ENCODE measurements at places on chromosomes 12 and 14. TPM values are rescaled to one million over a fixed set of nuclear protein-coding genes. Genes with fewer than 3 reads are reported as not detected.

DNA sequence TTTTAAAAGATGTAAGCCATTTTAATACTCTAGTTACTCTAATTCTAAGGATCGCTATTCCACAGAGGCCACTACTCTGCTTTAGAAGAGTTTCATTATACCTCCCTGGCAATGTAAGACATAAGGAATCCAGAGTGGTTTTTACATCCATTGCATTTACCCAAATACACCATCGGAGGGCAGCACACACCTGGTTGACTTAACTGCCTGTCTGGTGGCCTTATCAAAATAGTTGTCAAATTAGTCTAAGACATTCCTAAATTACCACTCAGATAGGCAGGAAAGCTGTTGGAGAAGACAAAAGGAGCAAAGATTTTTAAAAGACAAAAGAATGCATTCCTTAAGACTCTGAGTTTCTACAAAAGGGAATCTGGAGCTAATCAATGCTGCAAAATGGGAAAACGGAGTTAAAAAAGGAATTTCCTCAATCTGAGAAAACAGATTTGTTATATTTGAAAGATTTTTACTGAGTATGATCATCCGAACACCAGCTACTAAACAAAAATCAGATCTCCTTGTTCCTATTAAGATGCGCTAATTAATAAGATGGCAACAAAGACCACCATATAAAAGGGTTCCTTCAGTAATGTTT lies 33.8 kb upstream of the FGD4 start:
- no peaks in the 10 kb centered on the region for H3K27me3 ChIP-seq
- peaks cover 5% of the 10 kb centered on the region for H3K4me1 ChIP-seq
- no peaks in the 10 kb centered on the region for H3K36me3 ChIP-seq
- DNase-seq: peak; percentile 50
- no peak overlapping the region for H3K27ac ChIP-seq

GRCh38 chr12:102917026-102917787 lies at the start of gene PAH:
TSS of gene PAH (minus strand) at chr12:102917244. CDS start at chr12:102917130, 114 bp downstream.
- no peak for DNase-seq
- H3K4me3 ChIP-seq: no peak within 1 kb of the TSS
- H3K27me3 ChIP-seq: no peaks in the 10 kb centered on the region
- no peak within 1 kb of the TSS for H3K27ac ChIP-seq
- H3K4me1 ChIP-seq: no peaks in the 10 kb centered on the region

GRCh38 chr12:14171106-14171505 lies 189.7 kb upstream of the GRIN2B start:
- H3K36me3 ChIP-seq: no peaks in the 10 kb centered on the region
- no peak for DNase-seq
- H3K27ac ChIP-seq: no peak overlapping the region
- no peaks in the 10 kb centered on the region for H3K4me1 ChIP-seq

GPR68 gene
- not detected for total RNA-seq

MYL2 gene
- not detected for total RNA-seq

DNA sequence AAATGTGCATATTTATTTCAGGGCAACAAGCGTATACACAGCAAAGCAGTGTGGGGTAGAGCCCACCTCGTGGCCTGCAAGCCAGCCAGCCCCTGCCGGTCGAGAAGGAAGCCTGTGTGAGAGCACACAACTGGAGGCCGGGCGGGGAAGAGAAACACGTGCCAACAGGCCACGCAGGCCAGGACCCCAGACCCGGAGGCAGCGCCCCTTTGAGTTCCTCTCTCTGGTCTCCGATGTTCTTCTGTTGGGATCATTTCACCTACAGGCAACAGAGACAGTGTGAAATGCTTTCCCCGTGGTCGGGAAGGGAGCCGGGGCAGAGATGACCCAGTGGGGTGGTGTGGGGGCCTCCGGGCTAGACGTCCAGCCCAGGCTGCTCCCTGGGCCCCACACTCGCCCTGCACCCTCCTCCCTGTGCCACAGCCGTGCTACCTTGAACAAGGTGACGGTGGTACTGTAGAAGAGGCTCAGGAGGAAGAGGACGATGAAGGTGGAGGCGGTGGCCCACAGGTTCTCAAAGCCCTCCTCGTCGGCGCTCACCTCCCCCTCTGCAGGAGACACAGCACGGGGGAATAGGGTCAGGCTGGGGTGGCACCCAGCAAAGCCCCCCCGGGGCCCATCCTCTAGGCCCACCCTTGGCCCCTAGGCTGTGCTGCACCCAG lies 325.5 kb downstream of the TMEM121 start:
- H3K36me3 ChIP-seq: no peaks in the 10 kb centered on the region
- no peak for DNase-seq
- H3K4me1 ChIP-seq: no peaks in the 10 kb centered on the region
- no peak overlapping the region for H3K4me3 ChIP-seq

DNA sequence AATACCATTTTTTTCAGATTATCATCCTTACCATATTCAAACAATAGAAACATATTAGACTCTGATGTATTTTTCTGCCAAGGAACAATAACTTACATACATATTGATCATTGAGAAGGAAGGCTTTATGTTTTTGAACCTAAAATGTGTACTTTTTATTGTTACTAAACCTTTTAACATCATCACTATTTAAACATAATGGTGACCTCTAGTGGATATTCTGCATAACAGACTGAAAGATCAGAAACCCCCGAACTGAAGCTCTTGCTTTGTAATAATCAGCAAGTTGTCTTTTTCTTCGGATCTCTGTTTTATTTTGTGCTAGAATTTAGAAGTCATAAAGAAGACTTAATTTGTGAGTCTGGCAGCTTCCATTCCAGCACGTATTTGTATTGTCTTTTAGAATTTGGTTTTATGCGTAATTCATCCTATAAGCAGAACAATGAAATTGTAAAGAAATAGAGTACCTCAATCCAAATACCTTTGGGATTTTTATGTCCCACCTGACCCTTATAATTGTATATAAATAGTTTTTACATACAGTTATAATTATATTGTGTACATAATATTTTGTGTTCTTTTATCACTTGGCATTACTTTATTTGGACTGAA lies 125.9 kb upstream of the ATF1 start:
- peaks cover 53% of the 10 kb centered on the region for H3K4me1 ChIP-seq
- H3K27ac ChIP-seq: no peak overlapping the region
- no peak overlapping the region for H3K4me3 ChIP-seq
- peaks cover 3% of the 10 kb centered on the region for H3K36me3 ChIP-seq

FSCB gene
- not detected for total RNA-seq

TMEM132C gene
- total RNA-seq: not detected

- DNase-seq: no peak
- H3K4me1 ChIP-seq: no peaks in the 10 kb centered on the region
- no peak overlapping the region for H3K27ac ChIP-seq
- H3K27me3 ChIP-seq: 0 out of 2 replicates have a peak, but pooled peaks cover 2% of the 10 kb centered on the region
These were observed 138.5 kb downstream of the ANO2 start for GRCh38 chr12:5806371-5807089.

DNA sequence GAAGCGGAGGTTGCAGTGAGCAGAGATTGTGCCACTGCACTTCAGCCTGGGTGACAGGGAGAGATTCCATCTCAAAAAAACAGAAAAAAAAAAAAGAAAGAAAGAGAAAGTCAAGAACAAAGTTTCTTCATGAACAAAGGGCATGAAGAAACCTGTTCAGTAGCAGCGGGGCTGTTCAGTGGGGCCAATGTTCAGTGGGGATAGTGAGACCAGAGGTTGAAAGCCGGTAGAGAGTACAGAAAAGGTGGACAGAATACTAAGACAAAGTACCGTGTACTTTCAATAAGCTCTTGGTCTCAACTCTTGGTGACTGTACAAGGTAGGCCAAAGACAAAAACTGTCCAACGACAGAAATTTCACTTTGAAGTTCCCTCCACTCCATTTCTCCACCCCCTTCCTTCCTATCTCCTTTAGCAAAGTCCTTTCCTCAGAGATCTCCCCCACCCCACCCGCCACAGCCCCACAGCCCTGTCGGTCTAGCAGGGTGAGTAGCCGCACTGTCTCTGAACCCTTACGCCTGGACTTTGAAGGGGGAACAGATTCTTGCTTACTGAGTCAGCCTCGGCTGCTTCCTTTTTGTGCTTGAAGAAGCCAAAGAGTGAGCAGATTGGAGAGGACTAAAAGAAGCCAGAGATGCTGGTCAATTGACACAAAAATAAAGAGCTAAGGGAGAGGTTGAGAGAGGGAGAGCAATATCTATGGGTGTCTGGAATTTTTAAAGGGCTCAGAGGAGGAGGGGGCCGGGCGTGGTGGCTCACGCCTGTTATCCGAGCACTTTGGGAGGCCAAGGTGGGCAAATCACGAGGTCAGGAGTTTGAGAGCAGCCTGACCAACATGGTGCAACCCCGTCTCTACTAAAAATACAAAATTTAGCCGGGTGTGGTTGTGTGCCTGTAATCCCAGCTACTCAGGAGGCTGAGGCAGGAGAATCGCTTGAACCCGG lies 44.2 kb upstream of the FOS start:
- H3K36me3 ChIP-seq: no peaks in the 10 kb centered on the region
- H3K27ac ChIP-seq: peak overlapping the region; percentile 51
- H3K27me3 ChIP-seq: no peaks in the 10 kb centered on the region
- peak; percentile 80 for DNase-seq
- no peak overlapping the region for H3K4me3 ChIP-seq

TGM1 gene
- total RNA-seq: not detected

- H3K4me3 ChIP-seq: no peak overlapping the region
- H3K4me1 ChIP-seq: peaks cover 1% of the 10 kb centered on the region
- no peak overlapping the region for H3K27ac ChIP-seq
- peaks cover 1% of the 10 kb centered on the region for H3K36me3 ChIP-seq
- no peak for DNase-seq
These were observed 2.7 kb downstream of the OTX2 start for GRCh38 chr14:56807386-56808109.

GRCh38 chr12:124792961-124793441 lies 70.7 kb downstream of the SCARB1 start:
- H3K4me3 ChIP-seq: no peak overlapping the region
- H3K4me1 ChIP-seq: peaks cover 6% of the 10 kb centered on the region
- H3K27ac ChIP-seq: no peak overlapping the region
- DNase-seq: no peak
- no peaks in the 10 kb centered on the region for H3K36me3 ChIP-seq
- no peaks in the 10 kb centered on the region for H3K27me3 ChIP-seq

DNA sequence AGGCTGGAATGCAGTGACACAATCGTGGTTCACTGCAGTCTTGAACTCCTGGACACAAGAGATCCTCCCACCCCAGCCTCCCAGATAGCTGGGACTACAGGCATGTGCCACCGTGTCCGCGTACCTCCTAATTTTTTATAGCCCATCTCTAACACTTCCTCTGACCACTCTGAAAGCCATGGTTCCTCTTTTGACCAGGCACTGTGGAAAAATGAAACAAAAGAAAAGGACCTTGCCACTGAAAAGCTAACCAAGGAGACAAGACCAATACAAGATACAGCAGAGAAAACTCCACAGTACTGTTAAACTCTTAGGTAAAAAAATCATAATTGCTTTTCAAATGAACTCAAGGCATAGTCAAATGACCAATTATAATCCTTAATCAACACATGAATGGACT lies 233.3 kb downstream of the NEDD1 start:
- DNase-seq: no peak
- no peak overlapping the region for H3K27ac ChIP-seq
- H3K4me3 ChIP-seq: no peak overlapping the region
- H3K27me3 ChIP-seq: no peaks in the 10 kb centered on the region
- no peaks in the 10 kb centered on the region for H3K4me1 ChIP-seq

KCNC2 gene
- total RNA-seq: not detected

- no peak for DNase-seq
- no peak overlapping the region for H3K27ac ChIP-seq
- H3K36me3 ChIP-seq: no peaks in the 10 kb centered on the region
- H3K27me3 ChIP-seq: no peaks in the 10 kb centered on the region
- H3K4me1 ChIP-seq: no peaks in the 10 kb centered on the region
These were observed 8.2 kb upstream of the RESF1 start for GRCh38 chr12:31951008-31951407.

TSPAN9 gene
- total RNA-seq: 23.0 TPM

ANKRD33 gene
- not detected for total RNA-seq

GRCh38 chr14:21024585-21025370 lies at the start of gene NDRG2:
TSS of gene NDRG2 (minus strand) at chr14:21025061. CDS start at chr14:21023315, 1,746 bp downstream.
- no peaks in the 10 kb centered on the region for H3K36me3 ChIP-seq
- no peak for DNase-seq
- peaks cover 4% of the 10 kb centered on the region for H3K4me1 ChIP-seq
- peak within 1 kb of the TSS; percentile 16 for H3K4me3 ChIP-seq
- peaks cover 23% of the 10 kb centered on the region for H3K27me3 ChIP-seq

GRCh38 chr12:105020241-105020962 lies 34.3 kb downstream of the NOPCHAP1 start:
- peaks cover 9% of the 10 kb centered on the region for H3K36me3 ChIP-seq
- no peaks in the 10 kb centered on the region for H3K4me1 ChIP-seq
- H3K27ac ChIP-seq: no peak overlapping the region
- no peaks in the 10 kb centered on the region for H3K27me3 ChIP-seq

DNA sequence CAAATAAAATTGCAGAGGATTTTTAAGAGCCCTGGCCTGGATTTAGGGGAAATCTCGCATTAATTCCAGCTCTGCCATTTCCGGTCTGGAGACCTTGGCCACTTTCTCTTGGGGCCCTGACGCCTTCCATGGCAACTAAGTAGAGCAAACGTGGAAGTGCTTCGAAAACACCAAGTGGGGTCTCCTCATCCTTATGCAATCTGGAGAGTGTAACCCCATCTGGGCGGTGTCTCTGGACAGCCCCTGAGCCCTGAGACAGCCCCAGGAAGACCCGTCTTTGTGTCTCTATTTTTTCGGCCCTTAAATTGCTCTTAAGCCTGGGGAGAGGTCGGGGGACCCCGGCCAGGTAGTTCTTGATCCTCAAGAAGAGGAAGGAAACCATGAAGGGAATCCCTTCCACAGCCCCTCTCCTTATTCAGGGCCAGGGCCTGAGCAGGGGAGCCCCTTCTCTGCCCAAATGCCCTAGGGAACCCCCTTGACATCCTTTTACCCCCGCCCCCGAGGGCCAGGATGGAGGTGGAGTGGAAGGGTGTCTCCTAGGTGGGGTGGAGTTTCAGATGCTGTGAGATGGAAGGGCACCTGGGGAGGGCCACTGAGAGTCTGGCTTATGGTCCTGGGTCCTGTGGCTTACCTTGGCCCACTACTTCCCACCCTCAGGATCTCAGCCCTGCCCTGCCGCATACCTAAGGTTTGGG lies 17.6 kb upstream of the NR4A1 start:
- H3K27ac ChIP-seq: peak overlapping the region; percentile 83
- peak overlapping the region; percentile 28 for H3K4me3 ChIP-seq
- H3K36me3 ChIP-seq: peaks cover 4% of the 10 kb centered on the region
- no peak for DNase-seq

DNA sequence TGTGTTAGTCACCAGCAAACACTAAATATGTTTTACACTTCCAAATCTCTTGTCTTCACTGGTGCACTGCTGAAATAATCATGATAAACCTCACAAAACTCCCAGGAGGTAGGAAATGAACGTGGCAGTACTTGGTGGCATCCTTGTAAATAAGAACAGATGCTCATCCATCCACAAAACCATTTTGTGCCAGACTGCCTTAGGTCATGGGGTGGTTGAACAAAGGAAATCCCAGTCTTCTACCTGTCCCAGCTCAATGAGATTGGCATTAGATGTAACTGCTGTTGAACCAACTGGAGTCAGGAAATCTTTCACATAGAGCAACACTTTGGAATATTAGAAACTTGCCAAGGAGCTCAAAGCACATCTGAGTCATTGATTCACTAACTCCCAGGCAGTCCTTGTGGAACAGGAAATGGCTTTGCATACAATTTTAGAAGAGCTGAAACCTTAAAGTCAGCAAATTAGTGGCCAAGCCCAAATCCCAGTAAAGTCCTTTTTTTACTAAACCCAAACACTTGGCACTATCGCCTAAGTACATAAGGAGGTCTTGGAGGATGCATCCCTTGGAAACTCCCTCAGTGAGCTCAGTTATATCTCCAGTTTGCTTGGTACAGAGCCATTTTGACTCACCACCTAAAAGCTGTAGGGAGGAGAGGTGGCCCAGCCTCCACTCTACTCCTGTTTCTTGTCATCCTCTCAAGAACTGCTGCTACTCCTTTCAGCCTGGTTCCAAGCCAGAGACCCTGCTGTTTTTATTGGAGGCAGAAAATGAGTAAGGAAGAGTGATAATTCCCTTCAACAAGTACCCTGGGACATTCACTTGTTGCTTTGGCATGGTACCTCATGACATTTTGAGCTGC lies 208.0 kb downstream of the NOVA1 start:
- DNase-seq: no peak
- H3K4me3 ChIP-seq: no peak overlapping the region
- H3K36me3 ChIP-seq: no peaks in the 10 kb centered on the region
- no peaks in the 10 kb centered on the region for H3K4me1 ChIP-seq
